Activated naive CD4-positive, alpha-beta T cell treated with anti-CD3 and anti-CD28 coated beads, Interleukin-2, amount 50 U/mL, for 72 hours (primary cell): ENCODE measurements at places on chromosomes 7 and 10. TPM values are rescaled to one million over a fixed set of nuclear protein-coding genes. Genes with fewer than 3 reads are reported as not detected.

CDH23 gene
- 11.2 TPM for total RNA-seq

PRKAR1B gene
- total RNA-seq = 54.1 TPM

DNA sequence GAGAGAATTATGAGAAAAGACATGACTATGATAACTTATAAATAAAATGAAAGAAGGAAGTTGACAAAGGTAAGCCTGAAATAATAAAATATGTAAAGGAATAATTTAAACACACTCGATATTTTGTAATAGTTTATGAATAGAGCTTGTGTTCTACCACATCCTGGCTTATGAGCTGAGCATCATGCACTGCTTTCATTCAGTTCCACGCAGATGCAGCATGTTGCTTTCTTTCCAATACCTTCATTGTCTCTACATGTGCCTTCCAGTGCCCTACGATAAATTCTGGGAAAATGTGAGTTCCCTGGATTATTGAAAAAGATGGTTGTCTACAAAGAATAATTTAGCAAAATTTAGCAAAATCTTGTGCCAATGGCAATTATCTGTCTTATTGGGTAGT lies 398.9 kb upstream of the SEMA3C start:
- DNase-seq = no peak

DNA sequence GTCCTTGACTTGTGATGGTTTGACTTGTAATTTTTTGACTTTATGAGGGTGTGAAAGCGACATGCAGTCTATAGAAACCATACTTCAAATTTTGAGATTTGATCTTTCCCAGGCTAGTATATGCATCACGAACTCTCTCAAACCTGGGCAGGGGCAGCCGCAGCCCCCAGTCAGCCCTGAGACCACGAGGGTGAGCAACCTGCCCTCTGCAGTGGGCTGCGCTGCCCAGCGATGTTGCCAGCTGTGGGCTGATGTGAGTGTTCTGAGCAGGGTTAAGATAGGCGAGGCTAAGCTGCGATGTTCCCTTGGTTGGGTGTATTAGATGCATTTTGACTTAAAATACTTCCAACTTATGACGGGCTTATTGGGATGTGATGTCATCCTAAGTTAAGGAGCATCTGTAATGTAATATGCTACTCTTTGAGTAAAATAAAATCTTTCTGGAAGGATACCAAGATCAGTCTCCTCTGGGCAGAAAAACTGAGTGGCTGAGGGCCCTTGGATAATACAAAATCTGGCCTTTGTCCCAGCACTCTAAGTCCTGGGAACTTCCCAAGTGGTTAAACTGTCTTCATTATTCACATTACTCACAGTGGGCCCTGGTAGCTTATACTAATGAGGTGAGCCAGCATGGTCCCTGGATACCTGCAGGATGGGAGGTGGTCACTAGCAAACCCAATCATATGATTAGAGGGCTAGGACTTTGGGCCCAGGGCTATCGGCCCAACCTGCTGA lies 28.4 kb upstream of the CNPY1 start:
- no peak for DNase-seq

GRCh38 chr7:113125728-113126127 lies 7.4 kb upstream of the SMIM30 start:
- DNase-seq = no peak

- DNase-seq = peak; percentile 35
Observed at GRCh38 chr10:88270871-88271713, 312.0 kb downstream of the RNLS start.
